Effector memory CD8-positive, alpha-beta T cell (primary cell): ENCODE measurements at places on chromosomes 4 and X.

DNA sequence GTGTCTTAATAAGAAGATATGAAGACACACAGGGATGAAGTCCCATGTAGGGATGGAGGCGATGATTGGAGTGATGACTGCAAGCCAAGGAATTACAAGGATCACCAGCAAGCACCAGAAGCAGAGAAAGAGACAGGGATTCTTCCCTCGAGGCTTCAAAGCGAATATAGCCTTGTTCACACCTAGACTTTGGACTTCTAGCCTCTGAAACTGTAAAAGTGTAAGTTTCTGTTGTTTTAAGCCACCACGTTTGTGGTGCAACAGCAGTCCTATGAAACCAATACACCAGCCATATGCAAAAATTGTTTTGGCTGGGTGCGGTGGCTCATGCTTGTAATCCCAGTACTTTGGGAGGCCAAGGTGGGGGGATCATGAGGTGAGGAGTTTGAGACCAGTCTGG, 9.8 kb upstream of the PDS5A start:
- DNase-seq, result no peak

DNA sequence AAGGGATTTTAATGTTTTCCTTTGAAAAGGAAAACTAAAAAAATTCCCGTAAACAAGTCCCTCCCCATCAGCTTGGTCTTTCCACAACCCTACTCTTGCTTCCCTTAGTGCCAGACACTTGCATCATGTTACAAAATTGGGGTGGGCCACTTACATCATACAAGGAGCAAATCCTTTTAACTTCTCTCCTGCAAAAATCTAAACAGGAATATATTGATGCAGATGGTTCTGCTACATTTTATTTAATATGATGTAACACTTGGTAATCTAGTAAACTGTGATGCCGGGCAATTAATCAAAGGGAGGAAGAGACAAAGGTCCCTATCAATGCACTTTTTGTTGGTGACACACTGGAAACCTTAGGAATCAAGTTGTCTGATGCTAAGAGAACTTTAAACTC, 125.3 kb downstream of the UBE2K start:
- DNase-seq, result no peak

- DNase-seq, result no peak
Measured at GRCh38 chr4:174222266-174222872, 61.1 kb downstream of the FBXO8 start.

DNA sequence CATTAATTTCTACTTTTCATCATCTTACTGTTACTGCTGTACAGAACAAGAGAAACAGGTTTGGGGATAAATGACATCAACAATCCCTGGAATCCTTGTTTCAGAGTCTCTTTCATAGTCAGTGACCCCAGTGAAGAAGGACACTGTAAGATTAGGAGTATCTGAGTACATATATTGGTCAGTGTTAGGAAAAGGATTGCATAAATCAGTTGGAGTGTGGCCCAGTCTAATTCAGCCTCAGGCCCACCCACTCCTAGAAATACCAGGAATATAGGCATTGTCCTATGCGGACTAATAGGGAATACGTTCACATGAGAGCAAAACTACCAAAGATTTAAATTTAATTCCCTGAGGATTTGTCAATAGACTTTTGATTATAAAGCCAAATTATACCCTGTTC, 237.8 kb downstream of the LDB2 start:
- no peak for DNase-seq

DNA sequence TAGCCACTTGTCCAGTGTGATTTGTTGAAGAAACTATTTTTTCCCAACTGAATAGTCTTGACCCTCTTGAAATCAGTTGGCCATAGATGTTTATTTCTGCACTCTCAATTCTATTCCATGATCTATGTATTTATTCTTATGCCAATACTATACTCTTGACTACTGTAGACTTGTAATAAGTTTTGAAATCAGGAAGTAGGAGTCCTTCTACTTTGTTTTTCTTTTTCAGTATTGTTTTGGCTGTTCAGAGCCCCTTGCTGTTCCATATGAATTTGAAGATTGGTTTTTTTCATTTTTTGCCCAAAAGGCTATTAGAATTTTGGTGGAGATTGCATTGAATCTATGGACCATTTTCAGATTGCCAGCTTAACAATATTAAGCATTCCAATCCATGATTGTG, 10.2 kb downstream of the SAP30 start:
- DNase-seq, result no peak

DNA sequence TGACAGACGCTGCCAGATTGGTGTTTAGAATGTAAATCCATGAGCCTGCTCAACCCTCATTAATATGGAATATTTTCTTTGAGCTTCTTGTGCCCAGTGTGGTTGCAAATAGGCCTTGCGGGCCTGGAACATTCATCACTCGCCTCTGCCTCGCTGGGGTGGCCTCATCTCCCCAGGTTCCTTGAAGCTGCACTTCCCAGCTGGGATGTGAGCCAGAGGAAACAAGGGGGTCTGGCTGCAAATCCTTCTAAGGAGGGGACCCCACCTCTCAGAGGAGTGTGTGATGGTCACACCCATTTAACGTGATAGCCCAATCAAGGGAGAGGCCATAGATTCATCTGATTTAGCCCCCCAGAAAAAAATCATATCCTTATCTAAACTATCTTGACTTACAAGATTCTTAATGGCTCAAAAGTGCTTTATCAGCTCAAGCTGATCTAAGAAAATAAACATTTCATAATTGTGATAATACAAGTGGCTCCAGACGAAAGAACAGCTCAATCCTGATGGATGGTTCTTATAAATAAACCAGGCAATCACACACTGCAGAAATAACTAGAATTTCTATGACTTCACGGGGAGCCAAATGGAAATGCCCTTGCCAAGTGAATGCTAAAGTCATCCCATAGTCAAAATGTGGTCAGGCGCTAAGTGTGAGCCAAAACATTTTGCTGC, 189.9 kb downstream of the PTTG2 start:
- no peak for DNase-seq

- no peak for DNase-seq
Measured at GRCh38 chr4:132642016-132642817, 506.9 kb upstream of the PCDH10 start.

DNA sequence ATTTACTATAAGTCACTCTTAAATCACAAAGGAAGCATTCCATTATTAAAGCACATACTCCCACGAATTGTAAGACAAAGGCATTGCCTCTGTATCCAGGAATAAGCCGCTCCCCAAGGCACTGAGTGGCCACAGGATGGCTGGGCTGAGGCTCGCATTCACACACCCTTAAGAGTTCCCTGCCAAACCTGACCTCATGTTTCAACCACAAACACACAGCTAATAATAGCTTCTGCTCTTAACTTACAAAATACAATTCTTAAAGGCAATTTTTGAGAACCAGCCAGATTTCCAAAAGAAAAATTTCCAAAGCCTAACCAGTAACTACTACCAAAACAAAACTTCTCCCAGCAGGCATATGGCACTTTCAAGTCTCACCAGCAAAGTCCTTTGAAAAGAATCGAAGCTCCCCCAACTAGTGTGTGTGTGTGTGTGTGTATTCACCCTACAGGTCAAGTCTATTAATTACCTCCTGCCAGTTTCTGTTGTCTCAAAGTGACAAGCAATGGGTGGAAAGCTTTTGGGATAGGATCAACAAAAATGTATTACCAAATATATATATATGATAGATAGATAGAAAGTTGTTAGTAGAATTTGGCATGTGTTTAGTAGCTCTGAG, 36.0 kb downstream of the ARHGAP6 start:
- DNase-seq, result no peak

DNA sequence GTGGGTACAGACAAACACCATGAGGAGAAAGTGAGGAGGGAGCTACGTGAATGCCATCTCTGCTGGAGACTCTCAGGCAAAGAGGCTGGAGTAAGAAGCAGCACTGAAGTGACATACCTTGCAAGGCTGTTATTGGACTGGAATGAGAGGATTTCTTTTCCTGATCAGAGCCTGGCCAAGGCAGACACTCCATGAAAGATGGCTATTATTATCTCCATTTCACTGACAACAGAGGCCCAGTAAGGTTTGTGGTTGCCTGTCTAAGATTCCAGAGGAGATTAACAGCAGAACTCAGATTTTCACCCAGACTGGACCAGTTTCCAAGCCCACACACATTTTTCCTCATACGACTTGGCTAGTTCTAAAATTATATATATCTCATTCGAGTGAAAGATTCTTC, 162.0 kb upstream of the EOLA2 start:
- DNase-seq, result no peak

- DNase-seq, result no peak
Measured at GRCh38 chr4:22077571-22077970, 129.0 kb upstream of the KCNIP4 start.

DNA sequence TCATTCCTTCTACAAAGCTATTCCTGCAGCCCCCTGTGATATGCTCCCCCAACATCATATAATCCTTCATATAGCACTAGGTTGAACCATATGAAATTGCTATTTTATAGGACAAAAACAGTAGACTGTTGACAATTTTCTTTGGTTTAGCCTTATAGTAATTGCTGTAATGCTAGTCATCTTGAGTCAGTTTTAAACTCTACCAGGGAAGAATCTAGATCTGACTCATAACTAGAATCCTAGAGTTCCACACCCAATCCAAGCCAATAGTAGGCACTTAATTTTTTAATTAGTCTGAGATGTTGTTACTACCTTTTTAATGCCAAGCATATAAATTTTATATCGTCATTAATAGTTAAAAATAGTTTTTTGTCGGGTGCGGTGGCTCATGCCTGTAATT, 136.8 kb downstream of the CHRNA9 start:
- DNase-seq, result no peak

GRCh38 chrX:55240788-55241340, 20.7 kb downstream of the PAGE5 start:
- no peak for DNase-seq

DNA sequence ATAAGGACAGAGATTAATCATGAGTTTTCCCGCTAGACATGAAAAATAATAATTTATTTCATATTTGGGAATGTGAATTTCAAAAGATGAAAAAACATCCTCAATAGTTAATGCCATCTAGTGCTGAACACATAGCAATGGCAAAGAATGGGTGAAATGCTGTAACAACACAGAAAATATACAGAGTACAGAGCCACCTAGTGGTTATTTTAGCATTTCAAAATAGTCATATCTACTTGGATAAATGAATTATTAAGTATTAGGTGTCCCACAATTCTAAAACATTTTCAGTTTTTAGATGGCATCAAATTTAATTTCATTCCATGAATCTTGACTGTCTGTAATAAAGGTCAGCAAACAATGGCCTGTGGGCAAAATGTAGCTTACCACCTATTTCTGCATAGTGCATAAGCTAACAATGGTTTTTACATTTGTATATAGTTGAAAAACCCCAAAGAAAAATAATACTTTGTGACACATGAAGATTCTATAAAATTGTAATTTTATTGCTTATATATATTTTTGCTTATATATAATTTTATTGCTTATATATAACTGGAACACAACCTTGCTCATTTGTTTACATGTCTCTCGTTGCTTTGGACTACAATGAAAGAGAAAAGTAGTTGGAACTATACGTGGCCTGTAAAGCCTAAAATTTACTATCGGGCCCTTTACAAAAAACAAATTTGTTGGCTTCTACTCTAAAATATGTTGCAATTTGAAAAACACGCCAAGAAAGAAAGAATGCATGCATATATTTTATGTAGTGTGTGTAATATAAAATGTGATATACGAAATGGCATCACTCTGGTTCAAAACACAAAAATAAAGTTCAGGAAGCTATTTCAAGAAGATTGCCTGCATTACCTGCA, 99.1 kb upstream of the FAM47C start:
- DNase-seq, result no peak

DNA sequence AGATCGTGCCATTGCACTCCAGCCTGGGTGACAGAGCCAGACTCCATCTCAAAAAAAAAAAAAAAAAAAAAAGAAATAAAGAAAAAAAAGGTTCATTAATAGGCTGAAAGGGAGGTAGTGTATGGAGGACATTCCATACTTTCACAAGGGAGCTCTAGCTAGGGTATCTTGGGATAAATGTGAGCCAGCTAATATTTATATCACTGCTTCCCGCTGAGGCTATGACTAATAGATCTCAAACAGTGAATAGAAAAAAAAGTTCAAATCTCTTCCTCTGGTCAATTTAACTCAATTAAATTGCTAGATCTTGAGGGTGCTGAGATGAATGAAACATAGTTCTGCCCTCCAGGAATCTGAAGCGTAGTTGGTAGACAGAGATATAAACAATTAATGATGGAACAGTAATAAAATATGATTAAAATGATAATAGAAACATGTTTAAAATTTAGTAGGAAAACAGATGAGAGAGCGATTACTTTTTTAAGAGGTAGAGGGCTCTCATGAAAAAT, 55.7 kb upstream of the SHISA3 start:
- DNase-seq, result no peak

DNA sequence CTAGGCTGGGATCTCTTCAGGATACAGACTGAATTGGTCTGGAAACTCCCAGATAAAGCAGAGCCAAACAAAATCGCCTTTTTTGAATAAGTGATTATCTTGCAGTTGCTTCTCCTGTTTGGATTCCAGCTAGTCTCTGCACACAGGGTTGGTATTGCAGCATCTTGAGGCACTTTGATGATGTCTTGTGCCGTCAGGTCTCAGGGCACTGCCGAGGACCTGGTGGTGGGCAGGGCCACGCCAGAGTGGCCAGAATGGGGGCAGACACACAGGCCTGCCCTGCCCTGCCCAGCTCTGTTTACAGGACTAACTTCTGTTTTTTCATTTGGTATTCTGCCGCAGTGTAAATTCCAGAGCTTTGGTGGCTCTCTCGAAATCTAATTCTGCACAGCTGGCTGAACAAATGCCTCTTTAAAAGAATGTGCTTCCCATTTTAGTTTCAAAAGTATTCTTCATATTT, 276.1 kb downstream of the NR3C2 start:
- DNase-seq, result no peak

- no peak for DNase-seq
Measured at GRCh38 chr4:74529284-74530041, 84.5 kb downstream of the AREG start.

DNA sequence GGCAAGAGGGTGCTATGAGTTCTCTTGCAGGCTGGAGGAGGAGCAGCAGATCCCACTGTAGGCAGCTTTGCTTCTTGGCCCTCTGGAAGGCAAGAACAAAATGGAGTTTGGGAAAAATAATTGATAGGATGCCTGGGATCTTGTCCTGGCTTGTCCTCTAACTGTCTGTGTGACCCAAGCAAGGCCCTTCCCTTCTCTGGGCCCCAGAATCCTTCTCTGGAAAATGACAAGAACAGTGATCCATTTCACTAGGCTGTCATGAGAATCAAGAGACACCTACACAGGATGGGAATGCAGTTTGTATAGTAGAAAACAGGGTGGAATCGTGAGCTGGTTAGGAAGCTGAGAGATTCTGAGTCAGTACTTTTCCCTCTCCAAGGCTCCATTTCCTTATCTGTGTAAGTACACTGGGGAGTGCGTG, 133.3 kb downstream of the PJA1 start:
- DNase-seq, result no peak

DNA sequence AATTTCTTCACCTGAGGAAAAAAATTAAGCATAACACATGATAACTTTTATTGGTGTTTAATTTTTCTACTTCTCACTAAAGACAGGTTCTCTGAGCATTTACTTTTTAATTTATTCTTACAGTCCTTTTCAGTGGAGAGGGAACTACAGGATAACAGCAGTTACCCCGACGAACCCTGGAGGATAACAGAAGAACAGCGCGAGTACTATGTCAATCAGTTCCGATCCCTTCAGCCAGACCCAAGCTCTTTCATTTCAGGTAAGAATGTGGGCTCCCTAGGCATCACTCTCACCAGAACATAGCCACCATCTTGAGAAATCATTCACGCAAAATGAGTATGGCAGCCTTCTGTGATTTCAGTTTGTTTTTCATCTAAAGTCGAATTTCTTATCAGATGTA, 100.8 kb downstream of the REPS2 start:
- no peak for DNase-seq
